ENCODE measurements at places on chromosomes 13 and 19.

DNA sequence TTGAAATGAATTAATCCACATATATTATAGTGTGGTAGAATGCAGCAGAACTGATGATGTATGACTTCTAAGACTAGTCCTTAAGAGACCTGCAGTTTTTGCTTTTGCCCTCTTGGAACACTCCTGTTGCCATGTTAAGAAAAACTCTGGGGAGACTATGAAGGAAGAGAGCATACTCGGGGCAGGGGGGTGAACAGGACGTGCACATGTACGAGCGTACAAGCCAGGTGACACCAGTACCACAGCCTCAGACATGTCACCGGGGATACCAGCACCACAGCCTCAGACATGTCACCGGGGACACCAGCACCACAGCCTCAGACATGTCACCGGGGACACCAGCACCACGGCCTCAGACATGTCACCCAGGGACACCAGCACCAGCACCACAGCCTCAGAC is 15.9 kb upstream of the USPL1 start:
- DNase-seq, result no peak

GRCh38 chr13:64551755-64552154 is 2678.4 kb downstream of the PCDH9 start:
- DNase-seq, result no peak

- no peak for DNase-seq
These were observed 2.6 kb upstream of the WIZ start for GRCh38 chr19:15452111-15453047.

DNA sequence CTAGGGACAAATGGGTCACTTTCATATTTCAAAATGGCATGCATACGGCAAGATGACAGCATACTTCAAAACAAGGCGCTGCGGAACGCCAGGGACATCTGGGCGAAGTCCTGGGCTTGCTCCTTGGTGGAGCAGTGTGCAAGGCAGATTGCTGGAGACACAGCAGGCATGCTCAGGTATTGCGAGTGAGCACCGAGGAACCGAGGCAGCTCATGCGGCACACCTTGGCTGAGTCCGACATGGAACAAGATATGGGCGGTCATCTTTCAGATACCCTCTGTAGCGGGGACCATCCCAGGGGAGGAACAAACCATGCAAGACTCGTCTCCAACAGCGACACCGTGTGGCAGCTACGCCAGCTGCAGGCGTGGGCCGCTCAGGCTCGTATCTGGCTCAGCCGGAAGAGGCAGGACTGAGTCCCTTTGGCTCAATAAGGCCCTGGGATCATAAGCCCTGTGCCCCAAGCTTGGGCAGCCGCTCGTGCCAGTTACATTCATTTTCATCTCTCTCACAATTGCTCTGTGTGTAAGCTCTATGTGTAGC is 112.4 kb downstream of the NUFIP1 start:
- no peak for DNase-seq

- DNase-seq, result peak; percentile 34
These were observed 5.7 kb downstream of the REX1BD start for GRCh38 chr19:18594096-18594823.

DNA sequence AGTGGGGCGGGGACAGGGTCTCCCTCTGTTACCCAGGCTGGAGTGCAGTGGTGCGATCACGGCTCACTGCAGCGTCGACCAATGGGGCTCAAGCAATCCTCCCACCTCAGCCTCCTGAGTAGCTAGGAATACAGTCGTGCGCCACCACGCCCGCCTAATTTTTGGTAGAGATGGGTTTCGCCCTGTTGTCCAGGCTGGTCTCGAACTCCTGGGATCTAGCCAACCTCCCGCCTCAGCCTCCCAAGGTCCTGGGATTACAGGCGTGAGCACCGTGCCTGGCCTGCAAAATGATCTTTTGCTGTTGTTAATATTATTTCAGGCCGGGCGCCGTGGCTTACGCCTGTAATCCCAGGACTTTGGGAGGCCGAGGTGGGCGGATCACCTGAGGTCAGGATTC is 621 bp upstream of the TGDS start:
- DNase-seq, result no peak

- DNase-seq, result no peak
These were observed 39.6 kb downstream of the LTBP4 start for GRCh38 chr19:40640744-40641143.

GRCh38 chr19:2302319-2303210 is 5.4 kb downstream of the LINGO3 start:
- no peak for DNase-seq

DNA sequence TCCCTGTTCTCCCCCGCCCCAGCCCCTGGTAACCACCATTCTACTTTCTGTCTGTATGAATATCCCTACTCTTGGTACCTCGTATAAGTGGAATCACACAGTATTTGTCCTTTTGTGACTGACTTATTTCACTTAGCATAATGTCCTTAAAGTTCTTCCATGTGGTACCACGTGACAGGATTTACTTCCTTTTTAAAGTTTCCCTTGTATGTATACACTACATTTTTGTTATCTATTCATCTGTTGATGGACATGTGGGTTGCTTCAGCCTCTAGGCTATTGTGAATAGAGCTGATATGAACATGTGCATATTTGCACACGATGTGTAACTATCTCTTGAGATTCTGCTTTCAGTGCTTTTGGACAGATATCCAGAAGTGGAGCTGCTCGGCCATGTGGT is 59.6 kb upstream of the GJB6 start:
- DNase-seq, result no peak

- DNase-seq, result no peak
These were observed 256.3 kb downstream of the DNAJC15 start for GRCh38 chr13:43279696-43280095.

GRCh38 chr13:72534951-72535640 is 192.3 kb downstream of the MZT1 start:
- DNase-seq, result no peak

GRCh38 chr19:11281356-11282049 is 14.5 kb upstream of the TSPAN16 start:
- DNase-seq, result no peak

DNA sequence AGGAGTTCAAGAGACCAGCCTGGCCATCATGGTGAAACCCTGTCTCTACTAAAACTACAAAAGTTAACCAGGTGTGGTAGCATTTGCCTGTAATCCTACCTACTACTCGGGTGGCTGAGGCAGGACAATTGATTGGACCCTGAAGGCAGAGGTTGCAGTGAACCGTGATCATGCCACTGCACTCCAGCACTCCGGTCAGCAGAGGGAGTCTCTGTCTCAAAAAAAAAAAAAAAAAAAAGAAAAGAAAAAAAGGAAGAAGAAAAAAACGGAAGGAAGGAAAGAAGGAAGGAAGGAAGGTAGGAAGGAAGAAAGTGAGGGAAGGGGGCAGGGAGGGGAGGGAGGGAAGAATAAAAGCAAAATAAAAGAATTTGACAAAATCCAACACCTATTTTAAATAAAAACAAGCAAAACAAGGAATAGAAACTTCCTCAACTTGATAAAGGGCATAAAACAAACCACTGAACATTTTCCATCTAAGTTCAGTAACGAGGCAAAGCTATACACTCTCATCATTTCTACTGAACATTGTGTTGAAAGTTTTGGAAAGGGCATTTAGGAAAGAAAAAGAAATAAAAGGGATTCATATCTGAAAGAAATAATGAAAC is 411.6 kb upstream of the SLITRK5 start:
- DNase-seq, result no peak

GRCh38 chr13:26515721-26516120 is 41.8 kb upstream of the WASF3 start:
- no peak for DNase-seq

- no peak for DNase-seq
These were observed 50.6 kb downstream of the KLF5 start for GRCh38 chr13:73109288-73109899.

DNA sequence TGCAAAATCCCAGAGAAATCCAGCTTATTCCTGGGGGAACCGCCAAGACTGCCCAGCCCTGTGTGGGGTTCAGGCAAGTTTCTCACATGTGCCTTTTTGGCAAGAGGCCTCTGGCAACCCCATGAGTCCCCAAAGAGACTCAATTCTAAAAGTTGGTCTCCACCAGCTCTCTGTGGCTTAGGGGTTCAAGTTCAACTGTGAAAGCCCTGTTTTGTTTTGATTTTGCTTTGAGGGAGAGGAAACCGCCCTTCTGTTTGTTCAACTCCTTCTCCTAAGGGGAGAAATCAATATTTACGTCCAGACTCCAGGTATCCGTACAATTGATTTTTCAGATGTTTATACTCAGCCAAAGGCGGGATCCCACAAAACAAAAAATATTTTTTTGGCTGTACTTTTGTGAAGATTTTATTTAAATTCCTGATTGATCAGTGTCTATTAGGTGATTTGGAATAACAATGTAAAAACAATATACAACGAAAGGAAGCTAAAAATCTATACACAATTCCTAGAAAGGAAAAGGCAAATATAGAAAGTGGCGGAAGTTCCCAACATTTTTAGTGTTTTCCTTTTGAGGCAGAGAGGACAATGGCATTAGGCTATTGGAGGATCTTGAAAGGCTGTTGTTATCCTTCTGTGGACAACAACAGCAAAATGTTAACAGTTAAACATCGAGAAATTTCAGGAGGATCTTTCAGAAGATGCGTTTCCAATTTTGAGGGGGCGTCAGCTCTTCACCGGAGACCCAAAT is 583 bp upstream of the LDLR start:
- no peak for DNase-seq

DNA sequence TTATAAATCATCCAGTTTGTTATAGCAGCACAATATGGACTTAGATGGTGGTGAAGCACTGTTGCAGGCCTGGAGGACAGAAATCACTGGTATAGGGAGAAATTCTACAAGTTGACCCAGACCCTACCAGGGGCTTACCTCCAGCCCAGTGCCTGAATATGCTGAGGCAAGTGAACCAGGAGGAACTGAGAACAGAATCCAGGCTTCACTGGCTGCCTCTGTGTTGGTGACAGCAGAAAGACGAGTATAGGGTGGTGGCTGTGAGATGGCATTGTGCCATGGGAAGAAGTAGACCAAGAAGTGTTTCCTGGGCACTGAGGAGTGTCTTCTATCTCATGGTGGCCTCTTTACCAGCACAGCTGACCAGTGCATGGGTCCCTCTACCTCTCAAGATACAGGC is 15.9 kb upstream of the EID2 start:
- DNase-seq, result no peak

GRCh38 chr13:76861859-76862258 is 24.3 kb downstream of the KCTD12 start:
- no peak for DNase-seq

DNA sequence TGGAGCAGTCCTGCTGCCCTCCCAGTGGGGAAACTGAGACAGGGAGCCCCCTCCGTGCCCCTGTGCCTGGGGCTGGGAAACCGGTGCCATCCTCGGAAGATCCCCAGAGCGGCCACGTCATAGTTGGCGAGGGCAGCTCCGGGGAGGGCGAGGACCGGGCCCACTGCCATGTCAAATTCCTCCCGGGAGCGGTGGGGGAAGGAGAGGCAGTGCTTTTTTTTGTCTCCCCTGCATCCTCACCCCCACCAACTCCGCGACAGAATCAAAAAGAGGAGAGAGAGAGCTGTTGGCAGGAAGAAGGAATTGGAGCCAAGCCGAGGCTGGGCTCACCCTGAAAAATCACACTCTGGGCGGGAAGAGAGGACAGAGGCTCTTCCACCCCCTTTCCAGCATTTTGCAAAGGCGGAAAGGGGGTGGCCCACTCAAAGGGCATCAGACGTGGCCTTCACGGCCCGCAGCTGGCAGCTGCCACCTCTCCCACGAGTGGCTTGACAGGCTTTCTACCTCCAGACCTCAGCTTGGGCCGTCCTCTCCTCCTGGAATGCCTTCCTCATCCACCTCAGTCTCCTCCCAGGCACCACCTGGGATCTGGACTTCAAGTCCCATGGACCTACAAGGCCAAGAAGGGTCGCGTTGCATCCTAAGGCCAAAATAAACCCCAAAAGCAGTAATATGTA is 19.6 kb upstream of the NFIC start:
- no peak for DNase-seq

DNA sequence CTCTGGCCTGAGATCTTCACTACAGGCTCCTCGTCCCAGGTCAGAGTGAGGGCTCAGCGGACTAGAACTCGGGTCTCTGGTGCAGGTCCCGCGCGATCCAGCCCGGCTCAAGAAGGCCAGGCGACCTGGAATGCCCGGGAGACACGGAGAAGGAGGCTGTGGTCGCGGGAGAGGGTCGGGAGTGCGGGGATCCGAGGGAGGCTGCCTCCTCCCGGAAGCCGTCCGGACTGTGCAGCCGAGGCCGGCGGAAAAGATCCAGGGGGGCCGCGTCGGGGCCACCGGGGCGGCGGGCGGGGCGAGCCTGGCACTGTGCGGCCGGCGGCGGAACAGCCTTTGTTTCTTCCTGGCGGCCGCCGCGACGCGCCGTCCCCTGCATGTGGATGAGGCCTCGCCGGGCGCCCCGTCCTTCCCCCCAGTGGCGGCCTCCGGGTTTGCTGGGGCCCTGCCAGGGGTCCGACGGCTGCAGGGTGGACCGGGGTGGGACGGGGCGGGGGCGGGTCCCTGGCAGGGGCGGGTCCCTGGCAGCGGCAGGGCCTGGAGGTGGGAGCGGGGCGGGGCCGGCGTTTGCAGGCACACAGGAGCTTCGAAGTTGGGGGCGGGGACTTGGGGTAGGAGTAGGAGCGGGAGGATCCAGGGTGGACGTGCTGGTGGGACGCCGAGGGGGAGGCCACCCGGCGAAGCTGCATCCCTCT is 1.0 kb upstream of the SLC7A10 start:
- DNase-seq, result no peak

DNA sequence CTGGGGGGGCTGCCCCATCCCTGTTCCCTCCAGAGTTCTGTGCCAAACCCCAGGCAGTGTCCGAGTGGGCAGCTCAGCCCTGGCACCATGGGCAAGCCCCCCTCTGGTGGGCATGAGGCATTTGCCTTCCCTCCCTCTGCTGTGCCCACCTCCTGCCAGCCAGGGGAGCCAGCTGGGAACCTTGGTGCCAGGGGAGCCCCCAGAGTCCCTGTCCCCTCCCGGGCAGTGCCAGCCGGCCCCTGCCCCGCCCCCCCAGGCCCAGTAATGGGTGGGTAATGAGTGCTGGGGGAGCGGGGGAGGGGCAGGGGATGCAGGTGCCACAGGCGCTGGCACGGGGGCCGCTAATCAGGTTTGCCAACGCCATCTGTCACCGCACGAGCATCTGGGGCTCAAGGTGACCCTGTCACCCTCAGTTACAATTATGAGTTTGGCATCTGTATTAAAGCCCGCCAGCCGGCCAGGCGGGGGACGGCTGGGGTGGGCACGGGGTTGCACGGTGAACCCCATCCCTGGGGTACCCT is 5.9 kb downstream of the DAND5 start:
- DNase-seq, result no peak

DNA sequence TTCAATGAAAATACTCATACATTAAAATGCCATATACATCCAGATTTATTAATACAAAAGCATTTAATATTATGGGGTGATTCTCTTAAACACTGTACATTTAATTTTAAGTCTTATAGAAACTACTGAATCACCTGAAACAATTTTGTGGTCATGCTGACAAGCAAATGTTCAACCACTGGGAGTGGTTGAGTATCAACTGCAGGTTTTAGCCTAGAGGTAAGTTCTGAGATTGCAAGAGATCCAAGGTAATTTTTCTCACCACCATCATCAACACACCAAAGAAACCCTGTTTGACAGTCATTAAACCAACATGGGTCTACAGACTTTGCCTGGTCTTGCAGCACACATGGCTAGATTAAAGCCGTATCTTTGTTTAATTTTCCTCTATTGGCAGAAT is 196.3 kb downstream of the LHFPL6 start:
- no peak for DNase-seq

GRCh38 chr13:26813980-26814348 is 53.4 kb upstream of the GPR12 start:
- no peak for DNase-seq

Data from stimulated activated CD4-positive, alpha-beta T cell treated with anti-CD3 and anti-CD28 coated beads, Interleukin-15, amount 100 ng/mL, for 48 hours (primary cell).